Hematopoietic multipotent progenitor cell treated with erythropoietin and hydrocortisone succinate and interleukin-3 and kit ligand, for 15 days (in vitro differentiated cells): ENCODE measurements at places on chromosomes 3 and 15.

GRCh38 chr15:41990691-41991090, 18.3 kb upstream of the EHD4 start:
- no peak for DNase-seq

DNA sequence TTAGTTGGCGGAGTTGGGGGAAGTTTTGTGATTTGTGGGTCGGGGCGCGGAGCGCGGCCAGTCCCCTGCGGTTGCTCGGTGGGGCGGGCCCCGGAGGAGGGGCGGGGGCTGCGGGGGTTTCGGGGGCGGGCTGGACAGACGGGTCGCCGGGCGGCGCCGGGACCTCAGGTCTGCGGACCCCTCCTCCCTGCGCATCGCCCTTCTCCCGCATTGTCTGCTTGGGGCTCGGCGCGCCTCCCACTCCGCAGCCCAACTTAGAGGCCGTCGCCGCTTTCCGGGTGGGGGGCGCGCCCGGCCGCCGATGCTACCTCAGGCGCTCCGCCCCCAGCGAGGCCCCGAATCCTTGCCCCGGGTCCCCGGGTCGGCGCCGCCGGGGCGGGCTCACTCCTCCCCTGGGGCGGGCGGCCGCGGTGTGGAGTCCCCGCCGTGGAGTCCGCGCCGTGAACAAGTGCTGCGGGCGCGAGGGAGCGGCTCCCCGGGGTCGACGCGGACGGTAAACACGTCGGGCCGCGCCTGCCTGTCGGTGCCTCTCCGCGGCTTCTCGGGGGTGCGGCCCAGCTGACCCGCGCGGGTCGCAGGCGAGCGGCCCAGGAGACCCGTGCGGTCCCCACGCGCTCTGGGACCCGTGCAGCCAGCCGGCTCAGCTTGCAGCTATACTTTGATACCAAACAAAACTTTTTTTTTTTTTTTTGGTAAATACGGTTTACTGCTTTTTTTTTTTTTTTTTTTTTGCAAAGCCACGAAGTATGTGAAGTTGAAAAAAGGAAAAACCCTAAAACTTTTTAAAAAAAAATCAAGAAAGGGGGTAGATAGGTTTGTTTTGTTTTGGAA, 624 bp downstream of the AKAP13 start:
- DNase-seq: no peak

- no peak for DNase-seq
These were observed 129.4 kb downstream of the LRRK1 start for GRCh38 chr15:101048581-101049030.

DNA sequence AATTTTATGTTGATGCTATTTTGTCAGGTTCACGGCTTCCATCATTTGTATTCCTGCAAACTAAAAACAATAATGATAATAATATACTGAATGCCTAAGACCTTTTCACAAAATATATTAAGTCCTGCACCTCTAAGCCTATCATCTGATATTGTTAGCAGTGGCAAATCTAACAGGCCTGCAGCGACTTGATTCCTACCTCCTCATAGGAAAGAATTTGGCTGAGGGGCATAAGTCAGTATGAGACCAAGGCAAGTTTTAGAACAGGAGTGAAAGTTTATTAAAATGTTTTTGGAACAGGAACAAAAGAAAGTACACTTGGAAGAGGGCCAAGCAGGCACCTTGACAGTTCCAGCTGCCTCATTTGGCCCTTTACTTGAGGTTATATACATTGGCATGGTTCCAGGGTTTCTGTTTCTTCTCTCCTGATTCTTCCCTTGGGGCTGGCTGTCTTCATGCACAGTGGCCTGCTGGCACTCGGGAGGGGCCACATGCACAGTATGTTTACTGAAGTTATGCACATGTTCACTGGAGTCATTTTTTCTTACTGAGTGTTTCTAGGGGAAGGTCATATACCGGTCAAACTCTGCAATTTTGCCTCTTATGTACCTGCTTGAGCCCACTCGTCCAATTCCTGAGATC, 418.1 kb downstream of the EPHA6 start:
- no peak for DNase-seq

DNA sequence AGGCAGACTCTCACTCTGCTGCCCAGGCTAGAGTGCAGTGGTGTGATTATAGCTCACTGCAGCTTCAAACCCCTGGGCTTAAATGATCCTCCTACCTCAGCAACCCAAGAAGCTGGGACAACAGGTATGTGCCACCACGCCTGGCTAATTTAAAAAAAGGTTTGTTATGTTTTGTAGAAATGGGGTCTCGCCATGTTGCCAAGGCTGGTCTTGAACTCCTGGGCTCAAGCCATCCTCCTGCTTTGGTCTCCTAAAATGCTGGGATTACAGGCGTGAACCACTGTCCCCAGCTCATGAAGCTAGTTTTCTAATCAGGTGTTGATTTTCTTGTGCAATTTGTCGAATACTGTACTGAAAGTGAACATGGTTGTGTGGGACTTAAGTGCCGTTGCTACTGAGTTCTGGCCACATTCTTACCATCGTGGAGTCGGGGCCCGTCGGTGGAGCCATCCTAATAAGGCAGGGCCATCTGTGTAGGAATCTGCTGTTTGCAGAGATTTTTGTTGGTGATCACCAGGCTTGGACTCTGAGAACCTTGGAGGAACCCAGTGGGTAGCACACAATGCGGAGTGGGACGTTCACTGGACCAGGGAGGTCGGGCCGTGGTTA, 193.2 kb downstream of the GOLGA6L6 start:
- no peak for DNase-seq

GRCh38 chr3:148924562-148924961, 59.5 kb downstream of the CPA3 start:
- no peak for DNase-seq

DNA sequence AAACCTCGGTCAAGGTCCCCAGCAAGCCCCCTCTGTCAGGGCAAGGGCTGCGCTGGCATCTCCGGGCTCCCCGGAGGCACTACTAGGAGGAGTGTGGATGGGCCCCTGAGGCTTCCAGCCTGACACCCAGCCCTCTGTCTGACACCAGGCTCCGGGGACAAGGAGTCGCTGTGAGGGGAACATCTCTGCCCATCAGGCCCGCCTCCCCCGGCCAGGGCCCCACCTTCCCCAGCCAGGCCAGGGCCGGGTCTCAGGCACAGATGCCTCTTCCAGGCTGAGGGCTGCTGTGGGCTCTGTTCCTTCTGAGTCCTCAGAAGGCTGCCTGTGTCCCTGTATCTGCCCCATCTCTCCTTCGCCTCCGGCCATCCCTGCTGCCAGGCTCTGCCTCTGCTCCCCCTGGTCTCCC, 15.8 kb downstream of the CSPG4 start:
- no peak for DNase-seq
